ENCODE measurements at places on chromosomes 6 and 20.

GRCh38 chr6:34248198-34248726 is 544 bp downstream of the SMIM29 start:
- DNase-seq = peak; percentile 58

GRCh38 chr6:43667245-43668150 is 20.1 kb downstream of the MRPS18A start:
- DNase-seq = peak; percentile 77

- DNase-seq = no peak
These were observed 904 bp upstream of the UST start for GRCh38 chr6:148745926-148746325.

GRCh38 chr6:25266456-25267100 is 12.6 kb upstream of the CARMIL1 start:
- no peak for DNase-seq

- no peak for DNase-seq
These were observed 5.4 kb downstream of the PPDPF start for GRCh38 chr20:63525971-63526370.

DNA sequence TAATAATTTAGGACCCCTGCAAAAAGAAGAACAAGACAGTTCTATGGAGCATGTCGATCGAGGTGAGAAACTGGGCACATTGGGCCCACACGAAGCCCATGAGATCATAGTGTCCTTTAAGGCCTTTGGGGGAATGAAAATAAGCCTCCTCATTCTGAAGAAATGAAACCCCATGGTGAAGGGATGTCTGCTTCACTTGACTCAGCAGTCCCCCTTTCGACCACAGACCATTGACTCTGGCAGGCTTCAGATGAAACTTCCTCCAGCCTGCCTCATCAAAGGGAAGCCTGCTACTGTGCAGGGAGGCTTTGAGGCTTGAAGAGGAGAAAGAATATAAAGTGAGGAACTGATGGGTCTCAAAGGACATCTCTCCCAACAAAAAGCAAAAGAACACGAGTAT is 144.2 kb upstream of the FBXL4 start:
- no peak for DNase-seq

DNA sequence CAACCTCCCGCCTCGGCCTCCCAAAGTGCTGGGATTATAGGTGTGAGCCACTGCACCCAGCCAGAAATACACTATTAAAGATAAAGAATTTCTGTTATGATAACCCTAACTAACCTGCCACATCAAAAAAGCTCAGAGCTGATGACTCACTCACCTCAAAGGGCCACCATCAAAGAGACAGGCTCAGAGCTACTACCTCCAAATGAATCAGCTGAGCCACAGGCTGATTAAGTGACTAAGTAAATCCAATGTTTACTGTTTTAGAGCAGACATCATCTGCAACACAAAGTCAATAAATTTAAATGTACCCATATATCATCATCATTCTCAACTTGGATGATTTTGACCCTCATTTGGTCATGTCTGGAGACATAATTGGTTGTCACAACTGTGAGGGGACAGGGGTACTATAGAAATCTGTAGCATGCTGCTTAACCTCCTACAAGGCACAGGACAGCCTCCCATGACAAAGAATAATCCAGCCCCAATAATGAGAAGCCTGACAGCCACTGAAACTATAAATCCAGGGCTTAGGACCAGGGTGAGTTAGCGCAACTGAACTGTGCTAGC is 106.5 kb downstream of the ATP9A start:
- DNase-seq = peak; percentile 53

GRCh38 chr6:20791944-20792343 is 257.7 kb downstream of the CDKAL1 start:
- no peak for DNase-seq

DNA sequence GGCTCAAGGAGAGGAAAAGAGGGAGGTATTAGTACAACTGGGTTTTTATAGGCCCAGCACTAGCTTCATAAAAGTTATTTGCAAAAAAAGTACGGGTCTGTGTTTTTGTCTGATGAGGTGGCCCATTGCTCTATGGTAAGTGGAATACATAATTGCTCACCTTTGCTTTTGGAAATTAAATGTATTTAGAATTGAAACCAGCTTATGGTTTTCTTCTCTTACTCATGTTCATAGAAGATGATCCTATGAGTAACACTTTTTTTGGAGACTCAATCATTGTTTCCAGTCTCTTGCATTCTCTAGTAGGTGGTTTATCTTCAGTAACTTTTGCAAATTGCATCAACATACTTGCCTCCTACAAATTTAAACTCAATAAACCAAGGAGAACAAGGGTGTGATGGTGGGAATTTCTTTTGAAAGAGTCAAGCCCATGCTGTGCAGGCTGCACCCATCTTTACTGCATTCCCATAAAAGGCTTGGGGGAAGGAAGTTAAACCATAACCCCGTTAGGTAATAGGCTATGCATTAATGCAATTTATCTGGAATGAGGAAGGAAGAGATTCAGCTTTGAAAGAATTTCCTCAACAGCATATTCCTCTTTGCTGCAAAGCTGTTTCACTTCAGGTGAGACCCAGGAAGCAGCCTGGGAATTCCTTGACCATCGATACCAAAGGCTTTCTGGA is 48.5 kb upstream of the EDN1 start:
- DNase-seq = no peak

DNA sequence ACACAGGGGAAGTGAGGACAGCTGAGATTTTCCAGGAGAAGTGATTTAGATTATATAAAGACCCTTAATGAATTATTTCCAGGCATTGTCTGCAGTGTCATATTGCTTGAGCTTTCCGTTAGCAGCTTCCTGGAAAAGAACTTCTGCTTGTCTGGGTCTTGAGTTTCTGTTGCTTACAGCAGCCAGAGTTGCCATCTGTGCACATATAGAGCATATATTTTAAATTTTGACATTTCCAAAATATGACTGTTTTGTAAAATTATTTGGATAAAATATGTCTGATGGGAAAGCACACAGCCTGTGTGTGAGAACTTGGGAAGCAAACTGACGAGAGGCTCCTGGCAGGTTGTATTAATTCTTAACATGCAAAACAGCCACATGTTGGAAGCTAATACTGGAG is 21.0 kb upstream of the NKX2-2 start:
- no peak for DNase-seq

Data from CD4-positive, alpha-beta T cell treated with Interleukin-12 subunit alpha and Interleukin-12 subunit beta, for 1 hour (primary cell).